GM23338 (cell line): ENCODE measurements at places on chromosomes 16 and 17. TPM values are rescaled to one million over a fixed set of nuclear protein-coding genes. Genes with fewer than 3 reads are reported as not detected.

The TEKT5 gene
- 0.19 and 0.52 TPM in 2 replicates for total RNA-seq

The TNP2 gene
- total RNA-seq: not detected in 2 replicates

The CFAP97D1 gene
- 0.07 and 0.12 TPM in 2 replicates for total RNA-seq

The VMO1 gene
- 0.38 TPM in 1 of 2 replicates, not detected in the other for total RNA-seq

The CMTM2 gene
- total RNA-seq: not detected in 2 replicates

The CDRT15 gene
- total RNA-seq: not detected in 2 replicates

The PRDM7 gene
- not detected in 2 replicates for total RNA-seq

The SMPD3 gene
- total RNA-seq: 0.31 and 0.83 TPM in 2 replicates

The SLC16A11 gene
- 0.42 TPM in 1 of 2 replicates, not detected in the other for total RNA-seq

The HIRIP3 gene
- total RNA-seq: 10.4 and 13.4 TPM in 2 replicates

The C16orf92 gene
- total RNA-seq: not detected in 2 replicates

The CCDC144A gene
- 3.2 and 4.2 TPM in 2 replicates for total RNA-seq

The PLLP gene
- 2.1 and 6.1 TPM in 2 replicates for total RNA-seq

The SBK1 gene
- total RNA-seq: 59.8 and 68.1 TPM in 2 replicates

The ZFP3 gene
- total RNA-seq: 0.93 and 1.6 TPM in 2 replicates

The PCYT2 gene
- 65.2 and 82.9 TPM in 2 replicates for total RNA-seq

The IRX3 gene
- total RNA-seq: 0.90 and 1.7 TPM in 2 replicates

The GPR139 gene
- total RNA-seq: 1.8 and 2.3 TPM in 2 replicates

The SEZ6L2 gene
- total RNA-seq: 55.8 and 71.9 TPM in 2 replicates
